ENCODE measurements at places on chromosomes 6 and 20. TPM values are rescaled to one million over a fixed set of nuclear protein-coding genes. Genes with fewer than 3 reads are reported as not detected.

The PGC gene
- not detected for total RNA-seq

The BPIFA1 gene
- not detected for total RNA-seq

The ITPA gene
- 32.4 TPM for total RNA-seq

The HSD17B8 gene
- 1.9 TPM for total RNA-seq

The ABHD16B gene
- total RNA-seq, result not detected

The AHCY gene
- 194 TPM for total RNA-seq

The TSPO2 gene
- total RNA-seq, result not detected

The DHX35 gene
- total RNA-seq, result 8.1 TPM

The PREX1 gene
- total RNA-seq, result 0.72 TPM

The FLRT3 gene
- 6.6 TPM for total RNA-seq

The RBM24 gene
- 6.7 TPM for total RNA-seq

The COL19A1 gene
- total RNA-seq, result under 0.01 TPM

The BCAS1 gene
- under 0.01 TPM for total RNA-seq

The FAM110A gene
- 0.56 TPM for total RNA-seq

The SIRPG gene
- not detected for total RNA-seq

The PEX7 gene
- 11.9 TPM for total RNA-seq

The DLL1 gene
- total RNA-seq, result under 0.01 TPM

The RFX6 gene
- not detected for total RNA-seq

The OVOL2 gene
- total RNA-seq, result not detected

The MAD2L1BP gene
- 31.1 TPM for total RNA-seq

The CEP43 gene
- 19.4 TPM for total RNA-seq

The RARS2 gene
- total RNA-seq, result 56.9 TPM

The ZNF334 gene
- total RNA-seq, result 1.4 TPM

The EEF1A2 gene
- 1.3 TPM for total RNA-seq

The VSTM2L gene
- 0.18 TPM for total RNA-seq

The MATN4 gene
- not detected for total RNA-seq

The RIPOR3 gene
- 0.54 TPM for total RNA-seq

The MYCT1 gene
- 1.1 TPM for total RNA-seq

The MUC22 gene
- total RNA-seq, result not detected

The RSPO3 gene
- total RNA-seq, result not detected

The ENPP4 gene
- total RNA-seq, result under 0.01 TPM

The ARHGAP40 gene
- total RNA-seq, result not detected

The SLC17A3 gene
- total RNA-seq, result not detected

The CALHM4 gene
- total RNA-seq, result not detected

The EYA2 gene
- total RNA-seq, result 2.5 TPM

The SULF2 gene
- total RNA-seq, result 0.28 TPM

The LIN28B gene
- not detected for total RNA-seq

The GRIK2 gene
- total RNA-seq, result 15.8 TPM

The ATP9A gene
- 22.4 TPM for total RNA-seq

The CCN5 gene
- not detected for total RNA-seq

The DNPH1 gene
- total RNA-seq, result 22.8 TPM

The MAK gene
- total RNA-seq, result under 0.01 TPM

Data from IMR-90 (cell line).